ENCODE measurements at places on chromosomes 4 and X. TPM values are rescaled to one million over a fixed set of nuclear protein-coding genes. Genes with fewer than 3 reads are reported as not detected.

Gene KDM6A
- total RNA-seq: 21.0 TPM

Gene CT45A1
- total RNA-seq: not detected

Gene TCEAL1
- not detected for total RNA-seq

Gene MTMR8
- 1.1 TPM for total RNA-seq

Gene ARMCX2
- 0.17 TPM for total RNA-seq

Gene ABHD18
- total RNA-seq: 9.7 TPM

Gene GAGE12H
- total RNA-seq: not detected

GRCh38 chr4:123418351-123418931, 21.8 kb downstream of the SPRY1 start:
- H3K36me3 ChIP-seq: no peaks in the 10 kb centered on the region
- H3K4me1 ChIP-seq: peaks cover 12% of the 10 kb centered on the region
- H3K27me3 ChIP-seq: no peaks in the 10 kb centered on the region

GRCh38 chrX:1412551-1413161, 20.7 kb upstream of the SLC25A6 start:
- DNase-seq: no peak
- H3K27me3 ChIP-seq: no peaks in the 10 kb centered on the region
- H3K4me1 ChIP-seq: no peaks in the 10 kb centered on the region
- no peak overlapping the region for H3K27ac ChIP-seq
- H3K36me3 ChIP-seq: peaks cover 8% of the 10 kb centered on the region

- no peak for DNase-seq
- peaks cover 32% of the 10 kb centered on the region for H3K36me3 ChIP-seq
- H3K4me1 ChIP-seq: no peaks in the 10 kb centered on the region
- H3K27me3 ChIP-seq: no peaks in the 10 kb centered on the region
- H3K27ac ChIP-seq: no peak overlapping the region
- H3K4me3 ChIP-seq: no peak overlapping the region
Observed at GRCh38 chrX:136867096-136867491, 13.4 kb downstream of the RBMX start.

DNA sequence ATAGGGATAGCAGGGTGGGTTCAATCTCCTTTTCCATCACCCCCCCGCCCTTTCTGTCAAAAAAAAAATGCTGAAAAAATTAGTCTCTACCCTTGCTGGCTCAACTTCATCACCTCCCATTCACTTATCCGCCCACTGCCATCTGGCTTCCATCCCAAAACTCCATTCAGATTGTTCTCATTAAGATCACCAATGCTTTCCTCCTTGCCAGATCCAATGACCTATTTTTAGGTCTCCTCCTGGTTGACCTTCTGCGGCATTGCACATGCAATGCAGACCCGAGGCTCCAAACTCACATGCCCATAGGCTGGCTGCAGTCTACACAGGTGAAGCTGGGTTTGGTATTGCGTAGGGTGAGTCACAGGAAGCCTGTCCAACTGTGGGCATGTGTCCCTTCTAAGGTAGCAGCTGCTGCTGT, 21.1 kb upstream of the STIM2 start:
- no peaks in the 10 kb centered on the region for H3K27me3 ChIP-seq
- peaks cover 3% of the 10 kb centered on the region for H3K4me1 ChIP-seq
- no peak for DNase-seq
- no peak overlapping the region for H3K4me3 ChIP-seq
- no peak overlapping the region for H3K27ac ChIP-seq

GRCh38 chr4:148881860-148882643, 439.8 kb upstream of the NR3C2 start:
- H3K36me3 ChIP-seq: no peaks in the 10 kb centered on the region
- H3K4me1 ChIP-seq: no peaks in the 10 kb centered on the region
- H3K4me3 ChIP-seq: no peak overlapping the region

- no peaks in the 10 kb centered on the region for H3K4me1 ChIP-seq
- H3K27ac ChIP-seq: no peak overlapping the region
- peaks cover 49% of the 10 kb centered on the region for H3K27me3 ChIP-seq
- H3K36me3 ChIP-seq: no peaks in the 10 kb centered on the region
- no peak overlapping the region for H3K4me3 ChIP-seq
Observed at GRCh38 chr4:182404376-182404775, 161.2 kb downstream of the TENM3 start.
